ENCODE measurements at places on chromosomes 3 and 15.
A peak's percentile ranks its signal among the peaks of the same experiment; 100 is the strongest.

GRCh38 chr15:99359769-99360168, 108.5 kb downstream of the LRRC28 start:
- no peak for DNase-seq

- no peak for DNase-seq
Observed at GRCh38 chr15:68401496-68402431, 30.2 kb downstream of the ITGA11 start.

DNA sequence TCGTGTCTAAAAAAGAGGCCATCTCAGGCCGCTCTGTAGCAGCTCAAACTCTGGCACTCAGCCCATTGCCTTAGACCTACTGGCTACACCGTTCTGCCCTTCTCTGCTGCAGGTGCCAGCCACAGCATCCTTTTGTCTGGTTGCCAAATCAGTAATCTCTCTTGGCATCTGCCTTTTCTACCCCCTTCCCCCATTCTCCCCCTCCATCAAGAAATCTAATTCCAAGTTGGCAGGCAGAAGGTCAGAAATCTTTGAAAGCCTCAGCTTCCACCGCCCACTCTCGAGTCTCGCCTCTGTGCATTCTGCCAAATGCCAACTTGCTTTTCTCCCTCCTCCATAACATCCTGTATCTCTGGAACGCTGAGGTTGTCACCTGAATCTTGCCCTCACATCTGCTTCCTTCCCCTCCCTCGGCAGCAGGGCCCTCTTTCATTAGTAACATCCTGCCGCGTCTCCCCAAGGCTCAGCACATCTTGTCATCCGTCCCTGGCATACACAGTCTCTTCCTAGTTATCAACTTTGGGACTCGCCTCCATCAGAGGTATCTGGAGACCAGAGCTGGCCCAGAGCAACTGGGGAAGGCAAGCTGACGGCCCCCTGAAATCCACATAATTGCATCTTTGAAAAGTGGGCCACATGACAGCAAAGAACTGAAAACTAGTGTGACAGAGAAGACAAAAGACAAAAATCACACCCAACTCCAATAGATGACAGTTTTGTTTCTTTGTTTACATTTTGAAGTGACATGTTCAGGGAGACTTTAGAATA, 312.0 kb upstream of the CCDC54 start:
- no peak for DNase-seq

DNA sequence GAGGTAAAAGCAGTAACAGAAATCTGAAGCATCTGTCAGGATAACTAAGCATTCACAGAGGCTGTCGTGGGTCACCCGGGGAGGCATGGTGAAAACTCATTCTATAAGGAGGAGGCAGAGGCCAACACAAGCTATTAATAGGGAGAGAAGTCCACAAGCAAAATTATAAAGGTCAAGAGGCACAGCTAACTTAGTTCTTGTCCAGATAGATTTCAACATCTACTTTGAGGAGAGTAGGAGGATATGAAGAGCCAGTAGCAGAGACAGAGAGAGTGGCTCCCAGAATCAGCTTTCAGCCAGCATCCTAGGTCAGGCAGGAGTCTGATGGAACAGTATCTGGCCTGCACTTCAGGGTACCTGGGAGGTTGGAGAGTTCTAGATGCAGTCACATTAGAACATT, 95.3 kb downstream of the STAC start:
- DNase-seq = no peak

DNA sequence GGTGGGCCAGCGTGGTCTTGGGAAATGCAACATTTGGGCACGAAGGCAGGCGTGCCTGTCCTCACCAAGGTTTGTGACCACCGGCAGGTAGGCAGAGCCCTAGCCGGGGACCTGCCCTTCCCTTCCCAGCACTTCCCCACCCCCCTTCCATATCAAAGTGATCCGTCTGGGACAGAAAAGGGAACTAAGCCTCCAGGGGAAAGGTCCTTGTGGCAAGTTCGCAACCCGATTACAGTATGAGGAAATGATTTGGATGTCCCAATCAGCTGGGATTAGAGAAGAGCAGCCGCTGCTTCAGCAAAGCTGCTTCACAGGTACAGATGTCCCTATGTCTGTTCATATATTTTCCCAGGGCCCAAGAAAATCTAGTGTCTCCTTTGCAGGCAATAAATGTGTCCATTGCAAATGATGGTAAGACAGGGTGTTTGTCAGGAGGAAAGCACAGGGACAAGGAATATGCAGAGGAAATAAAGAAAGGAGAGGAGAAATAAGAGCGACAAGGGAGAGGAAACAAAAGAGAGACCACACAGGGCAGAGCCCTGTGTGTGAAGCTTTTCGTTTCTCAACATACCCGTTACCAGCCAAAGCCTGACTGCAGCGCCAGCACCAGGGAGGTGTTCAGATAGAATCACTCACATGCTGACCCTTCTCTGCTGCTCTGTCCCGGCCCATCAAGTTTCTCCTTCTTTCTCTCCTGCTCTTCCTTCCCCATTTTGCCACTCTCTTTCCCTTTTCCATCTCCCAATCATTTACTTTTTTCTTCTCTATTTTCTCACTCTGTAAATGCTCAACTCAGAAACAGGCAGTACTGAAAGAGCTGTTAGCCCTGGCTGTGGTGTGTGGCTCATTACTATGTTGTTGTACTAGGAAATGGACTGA, 17.4 kb upstream of the SECISBP2L start:
- DNase-seq = no peak

DNA sequence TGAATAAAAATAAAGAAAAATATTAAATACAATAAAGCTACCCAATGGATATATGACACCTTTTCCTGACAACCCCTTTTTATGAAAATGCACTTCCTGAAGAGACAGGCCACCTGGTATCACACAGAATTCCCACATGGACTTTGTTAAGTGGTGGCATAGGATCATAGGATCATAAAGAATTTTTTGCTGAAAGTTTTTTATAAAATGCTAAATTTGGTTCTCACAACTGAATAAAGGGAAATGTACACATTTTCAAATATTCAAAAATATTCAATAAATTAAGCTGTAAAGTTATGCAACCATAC, 102.5 kb upstream of the ROBO1 start:
- DNase-seq = no peak

GRCh38 chr15:53573091-53573490, 186.4 kb downstream of the WDR72 start:
- DNase-seq = no peak

- no peak for DNase-seq
Observed at GRCh38 chr3:196889844-196890708, 22.4 kb downstream of the SENP5 start.

- no peak for DNase-seq
Observed at GRCh38 chr3:10770547-10770946, 45.5 kb upstream of the SLC6A11 start.

- no peak for DNase-seq
Observed at GRCh38 chr15:78998526-78998925, 53.7 kb upstream of the CTSH start.

DNA sequence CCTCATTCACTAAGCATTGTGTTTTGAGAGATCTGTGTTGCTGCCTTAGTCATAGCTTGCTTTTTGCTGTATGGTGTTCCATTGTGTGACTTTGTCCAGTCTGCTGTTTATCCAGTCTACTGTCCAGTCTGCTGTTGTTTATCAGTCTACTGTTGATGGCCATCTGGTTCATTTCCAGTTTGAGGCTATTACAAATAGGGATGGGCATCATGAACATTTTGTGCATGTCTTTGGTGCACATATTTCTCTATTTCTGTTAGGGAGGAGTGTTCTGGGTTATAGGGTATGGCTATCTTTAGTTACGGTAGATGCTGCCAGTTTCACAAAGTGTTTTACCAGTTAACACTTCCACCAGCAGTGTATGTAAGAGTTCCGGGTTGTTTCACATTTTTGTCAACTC, 22.2 kb upstream of the CLEC3B start:
- DNase-seq = no peak

- no peak for DNase-seq
Observed at GRCh38 chr15:59376733-59377132, 4.1 kb upstream of the MYO1E start.

DNA sequence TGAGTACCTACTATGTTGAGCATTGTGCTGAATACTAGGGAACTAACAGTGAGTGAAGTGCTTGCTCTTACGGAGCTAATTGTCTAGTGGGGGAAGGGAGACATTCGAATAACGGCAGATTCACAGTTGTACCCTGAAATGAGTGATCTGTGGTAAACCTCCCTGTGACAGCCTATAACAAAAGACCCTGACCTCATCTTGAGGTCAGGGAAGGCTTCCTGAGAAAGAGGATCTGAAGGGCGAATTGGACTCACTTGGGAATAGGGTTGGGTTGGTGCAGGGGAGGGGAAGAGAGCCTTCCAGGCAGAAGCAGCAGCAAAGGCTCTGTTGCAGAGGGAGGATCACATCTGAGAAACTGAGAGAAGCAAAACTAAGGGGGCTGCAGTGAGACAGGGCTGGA, 13.2 kb downstream of the HPS3 start:
- no peak for DNase-seq

DNA sequence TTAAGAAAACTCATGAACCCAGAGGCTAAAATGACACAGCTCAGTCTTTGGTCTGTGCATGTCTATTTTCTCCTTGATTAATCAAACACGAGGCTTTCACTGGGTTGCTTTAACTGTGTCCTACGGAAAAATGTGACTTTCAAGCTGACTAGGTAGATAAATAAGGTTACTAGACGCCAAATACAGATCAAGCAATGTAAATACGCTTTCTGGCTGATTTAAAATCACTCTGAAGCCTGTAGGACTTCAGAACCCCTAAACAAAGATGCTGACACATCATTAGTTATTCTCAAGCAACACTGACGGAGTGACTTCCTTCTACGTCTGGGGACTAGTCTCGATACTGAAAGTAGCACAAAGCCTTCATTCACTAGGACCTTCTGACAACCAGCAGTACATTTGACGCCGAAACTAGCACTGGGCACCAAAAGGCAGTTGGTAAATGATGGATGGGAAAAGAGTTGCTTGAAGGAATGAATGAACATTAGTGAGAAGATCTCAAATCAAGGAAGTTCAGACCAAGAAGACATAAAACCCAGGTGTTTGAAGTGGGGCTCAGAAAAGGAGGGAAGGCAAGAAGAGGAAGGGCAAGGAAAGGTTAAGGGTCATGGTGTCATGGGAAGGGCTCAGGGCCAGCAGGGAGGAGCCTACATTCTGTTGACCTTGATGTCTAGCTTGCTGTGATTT, 67.1 kb upstream of the CDV3 start:
- no peak for DNase-seq

DNA sequence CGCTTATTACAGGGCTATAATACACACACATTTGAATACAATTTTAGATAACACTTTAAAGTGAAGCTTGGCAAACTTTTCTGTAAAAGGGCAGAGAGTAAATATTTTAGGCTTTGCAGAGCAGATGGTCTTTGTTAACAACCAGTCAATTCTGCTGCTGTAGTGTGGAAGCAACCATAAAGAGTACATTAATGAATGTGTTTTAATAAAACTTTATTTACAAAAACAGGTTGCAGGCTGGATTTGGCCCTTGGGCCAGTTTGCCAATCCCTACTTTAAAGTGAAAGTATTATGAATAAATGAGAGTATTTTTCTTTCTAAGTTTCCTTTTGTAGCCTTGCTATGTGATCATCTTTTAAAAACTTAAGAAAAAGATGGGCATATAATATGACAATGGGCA, 20.7 kb upstream of the ANKRD34C start:
- no peak for DNase-seq

DNA sequence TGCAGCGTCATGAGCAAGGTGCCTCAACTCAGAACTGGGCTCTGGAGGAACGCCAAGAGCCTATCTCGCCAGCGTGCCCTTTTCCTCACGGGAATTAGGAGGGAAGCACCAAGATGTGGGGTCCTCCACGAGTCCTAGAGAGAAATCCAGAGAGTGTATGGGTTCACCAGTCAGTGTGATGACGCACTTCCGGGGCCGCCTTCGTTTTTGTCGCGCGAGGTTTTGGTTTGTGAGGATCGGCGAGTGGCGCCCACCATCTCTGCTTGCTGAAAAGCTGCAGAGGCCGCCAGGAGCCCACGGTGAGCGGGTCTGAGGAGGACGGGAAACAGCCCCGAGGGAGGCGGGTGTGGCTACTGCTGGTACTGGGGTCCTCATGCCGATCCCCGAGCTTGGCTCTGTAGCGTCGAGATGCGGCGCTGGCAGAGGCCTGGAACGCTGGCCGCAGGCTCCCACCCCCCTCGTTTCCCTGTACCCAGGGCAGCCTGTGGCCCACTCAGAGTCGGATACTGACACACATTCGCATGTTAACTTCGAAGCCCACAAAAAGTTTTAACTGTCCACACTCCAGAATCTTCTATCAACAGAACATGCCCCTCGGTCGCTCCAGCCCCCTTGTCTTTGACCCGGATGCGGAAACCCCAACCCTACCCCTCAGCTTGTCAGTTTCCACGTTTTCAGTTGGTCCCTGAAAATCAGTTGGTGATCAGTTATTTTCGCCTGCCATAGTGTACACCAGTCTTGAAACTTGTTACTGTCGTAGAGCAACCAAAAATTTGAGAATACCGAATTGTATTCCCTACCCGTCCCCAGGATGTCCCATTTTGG, 30.4 kb downstream of the ZNF662 start:
- peak; percentile 22 for DNase-seq

DNA sequence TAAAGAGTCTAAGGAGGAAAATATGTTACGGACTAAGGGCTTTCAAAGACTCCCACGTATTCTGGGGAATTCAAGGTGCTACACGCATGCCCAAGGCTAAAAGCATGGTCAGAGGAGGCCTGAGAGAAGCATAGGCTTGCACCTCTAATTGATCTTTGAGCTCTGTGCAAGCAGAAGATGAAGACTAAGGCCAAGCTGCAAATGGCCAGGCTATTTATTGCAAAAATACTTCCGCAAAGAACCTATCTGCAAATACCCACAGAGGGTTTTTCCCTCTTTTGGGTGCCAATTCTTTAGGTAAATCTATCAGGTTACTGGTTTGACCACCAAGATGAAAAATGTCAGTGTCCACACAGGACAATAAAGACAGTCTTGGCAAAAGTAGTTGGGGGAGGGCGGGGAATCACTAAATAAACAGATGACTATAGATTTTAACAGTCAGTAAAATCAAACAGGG, 119.5 kb downstream of the STAG1 start:
- no peak for DNase-seq

- DNase-seq = no peak
Observed at GRCh38 chr15:67465196-67465952, 55.6 kb upstream of the C15orf61 start.

GRCh38 chr3:169665264-169666075, 2.0 kb upstream of the MECOM start:
- no peak for DNase-seq

DNA sequence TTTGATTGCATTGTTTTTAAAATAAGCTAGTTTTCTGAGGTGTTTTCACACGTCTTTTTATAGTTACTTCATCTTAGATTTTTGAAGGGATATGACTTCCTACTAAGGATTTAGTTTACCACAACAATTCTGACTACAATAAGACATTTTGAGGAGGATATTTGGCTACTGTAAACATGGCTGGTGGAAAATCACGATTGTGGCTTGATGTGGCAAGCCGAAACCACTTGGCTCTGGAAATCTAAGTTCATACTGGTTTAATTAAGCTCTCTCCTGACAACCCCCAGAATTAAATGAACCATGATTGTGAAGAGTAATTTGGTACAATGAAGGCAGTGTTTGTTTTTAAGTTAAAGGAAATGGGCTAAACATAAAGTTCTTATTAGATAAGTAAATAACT, 30.8 kb downstream of the ST3GAL6 start:
- DNase-seq = no peak

- no peak for DNase-seq
Observed at GRCh38 chr3:31220431-31220830, 312.3 kb upstream of the STT3B start.

GRCh38 chr3:51384726-51385473, at the start of gene MANF:
Gene MANF, plus strand, starts transcription at chr3:51385291. Its CDS starts 52 bp downstream, at chr3:51385343.
- peak; percentile 83 for DNase-seq

All from NCI-H1436 treated with DMSO at 0.1 percent for 48 hours (cell line).